ENCODE measurements at places on chromosomes 7 and 10.
A peak's percentile ranks its signal among the peaks of the same experiment; 100 is the strongest.

GRCh38 chr7:112449353-112449752 is 907 bp upstream of the IFRD1 start:
- peaks cover 56% of the 10 kb centered on the region for H3K4me1 ChIP-seq
- peak overlapping the region; percentile 98 for H3K27ac ChIP-seq
- peaks cover 6% of the 10 kb centered on the region for H3K36me3 ChIP-seq

- no peak overlapping the region for H3K27ac ChIP-seq
- no peak overlapping the region for H3K4me3 ChIP-seq
- DNase-seq = peak; percentile 67
- peaks cover under 1% of the 10 kb centered on the region for H3K36me3 ChIP-seq
These were observed 56.7 kb downstream of the IDE start for GRCh38 chr10:92517034-92517655.

DNA sequence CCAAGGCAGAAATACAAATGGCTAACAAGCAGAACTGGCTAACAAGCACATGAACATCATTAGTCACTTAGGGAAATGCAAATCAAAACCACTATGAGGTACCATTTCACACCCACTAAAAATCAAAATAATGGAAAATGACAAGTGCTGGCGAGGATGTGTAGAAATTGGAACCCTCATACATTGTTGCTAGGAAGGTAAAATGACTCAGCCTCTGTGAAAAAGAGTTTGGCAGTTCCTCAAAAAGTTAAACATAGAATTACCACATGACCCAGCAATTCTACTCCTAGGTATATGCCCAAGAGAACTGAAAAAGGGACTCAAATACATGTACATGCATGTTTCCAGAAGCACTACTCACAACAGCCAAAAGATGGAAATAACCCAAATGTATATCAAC is 52.8 kb upstream of the ANAPC16 start:
- peak; percentile 27 for DNase-seq
- peak overlapping the region; percentile 21 for H3K4me3 ChIP-seq
- H3K27ac ChIP-seq = no peak overlapping the region
- peaks cover 32% of the 10 kb centered on the region for H3K4me1 ChIP-seq
- no peaks in the 10 kb centered on the region for H3K27me3 ChIP-seq
- peaks cover 2% of the 10 kb centered on the region for H3K36me3 ChIP-seq

GRCh38 chr10:14812271-14812670 is 25.6 kb downstream of the CDNF start:
- H3K4me1 ChIP-seq = peaks cover 23% of the 10 kb centered on the region
- no peak overlapping the region for H3K27ac ChIP-seq
- no peak for DNase-seq
